ENCODE measurements at places on chromosomes 7 and 10.

GRCh38 chr7:84191261-84191660, 3.3 kb downstream of the SEMA3A start:
- DNase-seq, result no peak

DNA sequence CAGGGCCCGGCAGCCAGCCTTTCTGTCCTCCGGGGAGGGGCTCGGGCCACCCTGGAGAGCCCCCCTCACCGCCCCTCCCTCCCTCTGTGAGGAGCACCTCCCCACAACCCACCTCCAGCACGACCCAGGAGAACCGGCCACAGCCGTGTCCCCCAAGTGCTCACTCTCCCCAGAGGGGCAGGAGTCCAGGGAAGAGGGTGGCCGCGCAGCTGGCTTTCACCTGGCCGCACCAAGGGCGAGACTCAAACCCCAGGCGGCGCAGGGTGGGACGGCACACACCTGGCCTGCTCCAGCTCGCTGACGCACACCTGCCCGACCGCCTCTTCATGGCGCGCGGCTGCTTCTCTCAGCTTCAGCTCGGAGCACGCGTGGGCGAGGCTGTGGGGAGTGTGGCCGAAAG, 73.4 kb downstream of the CFAP46 start:
- DNase-seq, result no peak

DNA sequence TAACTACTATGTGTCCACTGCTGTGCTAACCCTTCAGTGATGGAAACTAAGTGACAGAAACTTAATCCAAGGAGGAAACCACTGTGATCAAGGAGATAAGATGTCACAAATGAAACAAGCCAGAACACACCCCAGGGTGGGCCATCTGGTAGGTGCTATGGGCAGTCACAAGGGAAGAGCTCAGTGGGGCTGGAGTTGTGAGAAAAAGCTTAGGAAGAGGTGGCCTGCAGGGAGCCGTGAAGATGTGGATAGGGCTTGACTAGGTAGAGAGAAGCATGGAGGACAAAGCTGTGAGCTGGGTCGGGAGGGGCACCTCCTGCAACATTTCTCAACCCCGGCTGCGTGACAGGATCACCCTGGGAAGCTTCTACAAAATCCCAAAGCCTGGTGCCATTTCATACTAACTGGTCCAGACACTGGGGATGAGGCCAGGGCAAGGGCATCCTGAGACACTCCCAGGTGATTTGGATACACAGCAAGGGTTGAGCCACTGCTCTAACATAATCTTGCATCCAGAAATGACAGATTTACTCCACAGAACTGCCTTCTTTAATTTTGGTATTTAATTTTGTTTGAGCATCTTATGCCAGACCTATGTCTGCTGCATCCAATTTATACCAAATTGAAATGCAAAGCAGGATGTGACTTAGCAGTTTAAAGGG, 69.3 kb downstream of the OSBPL3 start:
- no peak for DNase-seq

GRCh38 chr7:43467406-43467805, 115.5 kb upstream of the STK17A start:
- DNase-seq, result peak; percentile 42

DNA sequence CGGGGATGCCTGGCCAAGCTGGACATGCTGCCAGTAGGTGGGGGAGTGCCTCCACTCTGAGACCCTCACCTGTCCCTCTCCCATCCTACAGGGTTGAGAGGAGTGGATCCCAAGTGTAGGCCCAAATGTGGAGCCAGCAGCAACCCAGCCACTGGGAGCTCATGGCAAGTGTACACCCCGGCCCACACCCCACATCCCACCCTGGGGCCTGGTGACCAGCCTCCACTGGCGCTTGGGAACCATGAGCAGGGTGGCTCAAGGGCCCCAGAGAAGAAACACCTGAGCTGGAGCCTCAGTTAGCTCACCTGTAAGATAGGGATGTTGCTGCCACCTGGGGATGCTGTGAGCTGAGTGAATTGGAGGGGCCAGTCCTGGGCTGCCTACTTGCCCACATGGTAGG, 10.4 kb upstream of the RET start:
- no peak for DNase-seq

GRCh38 chr7:147980826-147981813, 609.4 kb upstream of the C7orf33 start:
- no peak for DNase-seq

DNA sequence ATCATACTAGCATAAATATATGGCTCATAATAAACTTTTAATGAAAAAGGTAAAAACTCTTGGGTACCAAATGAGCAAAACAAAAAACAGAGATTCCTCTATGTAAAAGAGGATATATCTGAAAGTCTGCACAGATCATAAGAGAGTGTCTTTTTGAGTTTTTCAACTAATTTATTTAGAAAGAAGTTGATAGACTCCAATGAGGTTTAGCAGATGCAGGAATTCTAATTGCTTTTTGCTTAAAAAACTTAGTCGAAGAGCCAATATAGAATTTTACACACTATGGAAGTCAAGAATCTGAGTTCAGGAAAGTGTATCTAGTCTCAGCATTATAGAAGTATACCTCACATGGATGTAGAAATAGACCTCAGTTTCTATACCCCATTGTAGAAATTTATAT, 3.4 kb upstream of the MLLT10 start:
- DNase-seq, result no peak

- DNase-seq, result no peak
Observed at GRCh38 chr7:84250452-84250851, 55.9 kb upstream of the SEMA3A start.

DNA sequence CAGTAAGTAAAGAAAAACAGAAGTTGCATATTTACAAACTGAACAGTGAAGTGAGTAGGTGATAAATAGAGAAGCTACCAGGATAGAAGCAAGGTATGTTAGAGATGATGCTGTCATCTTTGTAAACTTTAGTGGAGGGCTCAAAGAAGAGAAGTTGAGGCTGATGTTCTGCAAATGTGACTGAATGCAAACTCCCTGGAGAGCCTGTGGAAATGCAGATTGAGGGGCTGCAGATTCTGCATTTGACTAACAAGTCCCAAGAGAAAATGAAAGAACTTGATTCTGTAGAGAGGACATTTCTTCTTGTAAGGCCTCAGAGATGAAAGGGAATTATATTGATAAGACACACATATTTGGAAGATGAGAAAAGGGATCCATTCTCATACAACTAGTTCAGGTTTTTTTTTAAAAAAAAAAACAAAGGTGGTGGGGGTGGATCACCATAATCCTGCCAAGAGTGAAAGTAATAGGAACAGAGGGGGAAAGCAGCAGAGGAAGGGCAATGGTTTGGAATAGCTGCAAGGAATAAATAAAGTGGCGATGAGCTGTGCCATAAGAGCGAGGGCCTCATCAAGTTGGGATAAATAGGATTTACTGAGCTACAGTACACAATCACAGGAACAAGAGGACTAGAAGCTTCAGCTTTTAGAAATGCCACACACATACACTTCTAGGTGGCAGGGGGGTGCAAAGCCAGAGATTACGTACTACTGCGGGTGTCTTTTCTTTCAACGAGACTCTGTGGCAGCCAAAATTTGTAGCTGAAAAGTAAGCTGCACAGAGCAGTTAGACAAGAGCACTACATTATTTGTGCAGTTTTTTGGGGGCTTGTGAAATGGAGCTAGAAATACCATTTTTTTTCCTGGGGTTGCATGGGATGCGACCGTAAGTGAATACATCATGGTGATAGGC, 778.5 kb downstream of the NRG3 start:
- DNase-seq, result no peak

- no peak for DNase-seq
Observed at GRCh38 chr10:72297281-72297804, 23.6 kb downstream of the DDIT4 start.

- peak; percentile 6 for DNase-seq
Observed at GRCh38 chr10:43200538-43201390, 62.5 kb downstream of the CSGALNACT2 start.

GRCh38 chr10:74297389-74298080, 146.5 kb downstream of the ADK start:
- DNase-seq, result no peak

DNA sequence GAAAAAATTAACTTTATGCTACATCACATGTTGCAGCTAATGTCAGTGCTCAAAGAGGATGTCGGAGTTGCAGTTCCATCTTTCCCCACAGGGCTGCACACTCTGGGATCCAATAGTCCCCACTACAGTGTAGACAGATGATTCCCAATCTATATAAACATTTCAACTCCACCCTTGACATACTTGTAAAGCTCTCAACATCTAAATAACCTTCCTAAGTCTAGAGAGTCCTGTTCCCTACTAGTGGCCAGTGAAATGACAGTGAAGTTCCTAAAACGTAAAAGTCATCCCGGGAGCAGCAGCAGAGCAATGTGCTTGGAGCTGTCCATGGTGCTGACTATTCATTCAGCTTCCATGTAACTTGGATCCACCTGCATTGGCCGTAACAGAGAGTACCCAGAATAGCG, 145.1 kb downstream of the GRM8 start:
- DNase-seq, result peak; percentile 45

DNA sequence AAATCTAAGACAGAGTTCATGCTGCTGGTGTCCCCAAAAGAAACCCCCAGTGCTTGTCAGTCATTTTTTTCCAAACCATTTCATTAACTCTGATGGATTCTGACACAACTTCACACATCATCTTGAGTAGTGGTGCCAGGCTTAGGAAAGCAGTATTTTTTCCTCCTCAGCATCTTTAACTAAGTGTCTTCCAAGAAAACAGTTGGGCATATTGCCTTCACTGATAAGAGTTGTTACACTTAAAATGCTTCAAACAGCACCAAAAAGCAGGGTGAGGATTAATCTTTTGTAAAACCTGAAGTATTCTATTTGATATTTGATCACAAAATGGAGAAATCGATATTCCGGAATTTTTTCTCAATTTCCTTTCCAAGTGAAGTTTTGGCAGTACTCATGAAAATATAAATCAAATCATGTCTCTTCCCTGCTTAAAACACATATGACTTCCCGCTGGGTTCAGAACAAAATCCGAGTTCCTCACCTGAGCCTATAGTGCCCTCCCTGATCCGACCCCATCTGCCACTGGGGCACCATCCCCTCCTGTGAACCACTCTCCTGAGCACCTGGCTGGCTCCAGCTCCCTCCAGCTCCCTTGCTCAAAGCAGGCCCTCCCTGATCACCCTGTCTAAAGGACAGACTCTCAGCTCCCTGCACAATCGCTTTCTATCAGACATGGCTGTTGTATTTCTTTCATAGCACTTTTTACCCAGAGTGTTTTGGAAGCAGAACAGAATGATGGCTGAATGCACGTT, 61.6 kb downstream of the CYTH3 start:
- no peak for DNase-seq

- no peak for DNase-seq
Observed at GRCh38 chr7:27936047-27936767, 196.2 kb downstream of the TAX1BP1 start.

DNA sequence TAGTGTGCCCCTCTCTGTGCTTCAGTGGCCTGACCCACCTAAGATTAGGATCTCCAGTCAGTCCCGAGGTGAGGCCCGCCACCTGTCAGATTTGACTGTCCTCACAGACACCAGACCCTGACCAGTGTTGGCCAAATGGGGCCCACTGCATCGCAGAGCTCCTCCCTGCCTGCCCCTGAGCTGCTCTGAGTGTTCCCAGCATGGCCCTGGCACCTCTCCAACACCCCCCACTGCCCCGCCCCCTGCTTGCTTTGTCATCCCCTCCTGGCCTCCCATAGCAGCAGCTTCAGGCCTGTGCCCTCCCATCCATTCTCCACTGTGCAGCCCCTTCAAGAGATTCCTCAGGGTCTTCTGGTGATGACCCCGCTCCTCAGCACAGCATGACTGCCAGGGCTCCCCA, 67.6 kb downstream of the C10orf120 start:
- peak; percentile 57 for DNase-seq

DNA sequence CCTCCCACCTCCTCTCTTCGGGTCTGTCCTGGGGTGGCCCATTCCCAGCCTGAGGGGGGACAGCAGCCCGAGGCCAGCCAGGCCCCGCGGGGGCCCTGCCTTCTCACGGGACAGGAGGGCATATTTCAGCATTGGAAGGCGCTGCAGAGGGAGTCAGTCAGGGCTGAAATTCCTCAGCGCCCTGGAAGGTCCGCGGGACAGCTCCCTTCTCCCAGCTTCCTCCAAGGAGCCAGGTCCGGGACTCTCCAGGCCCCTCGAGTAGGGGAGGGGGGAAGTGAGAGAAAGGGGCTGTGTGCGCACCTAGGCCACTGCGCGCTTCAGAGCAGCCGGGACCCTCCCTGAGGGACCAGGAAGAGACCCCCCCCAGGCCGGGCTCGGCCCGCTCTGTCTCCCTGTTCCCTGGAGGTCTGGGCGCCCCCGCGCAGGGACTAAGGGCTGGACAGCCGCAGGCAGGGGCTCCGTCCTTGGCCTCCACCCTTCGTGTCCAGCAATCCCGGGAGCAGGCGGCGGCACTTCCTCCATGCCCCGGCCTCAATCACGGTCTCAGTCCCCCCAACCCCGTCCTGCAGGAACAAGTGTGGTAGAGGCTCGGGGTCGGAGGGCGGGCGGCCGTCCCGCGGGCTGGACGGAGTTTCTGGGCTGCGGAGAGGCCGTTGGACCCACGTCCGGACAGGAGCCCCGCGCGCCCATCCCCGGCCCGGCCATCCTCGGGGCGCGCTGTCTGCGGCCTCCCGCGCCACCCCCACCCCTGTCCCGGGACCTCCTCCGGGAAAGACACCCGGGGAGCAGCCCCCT, 6.0 kb upstream of the ELFN1 start:
- DNase-seq, result peak; percentile 47

DNA sequence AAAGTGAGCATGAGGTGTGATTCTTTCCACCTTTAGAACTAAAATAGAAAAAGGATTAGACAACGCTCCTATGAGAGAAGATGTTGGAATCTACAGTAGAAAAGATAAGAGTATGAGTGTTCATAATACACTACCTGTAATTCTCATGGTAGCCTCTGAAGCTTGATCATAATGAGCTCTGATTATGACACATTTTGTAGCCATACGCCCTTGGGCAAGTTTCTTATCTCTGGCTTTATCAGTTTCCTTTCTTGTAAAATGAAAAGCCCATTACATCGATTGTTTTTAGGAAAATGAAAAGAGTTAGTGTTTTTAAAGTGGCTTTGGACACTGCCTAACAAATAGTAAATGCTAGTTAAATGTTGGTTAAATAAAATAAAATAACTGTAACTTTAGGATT, 22.4 kb upstream of the PRSS58 start:
- DNase-seq, result no peak

DNA sequence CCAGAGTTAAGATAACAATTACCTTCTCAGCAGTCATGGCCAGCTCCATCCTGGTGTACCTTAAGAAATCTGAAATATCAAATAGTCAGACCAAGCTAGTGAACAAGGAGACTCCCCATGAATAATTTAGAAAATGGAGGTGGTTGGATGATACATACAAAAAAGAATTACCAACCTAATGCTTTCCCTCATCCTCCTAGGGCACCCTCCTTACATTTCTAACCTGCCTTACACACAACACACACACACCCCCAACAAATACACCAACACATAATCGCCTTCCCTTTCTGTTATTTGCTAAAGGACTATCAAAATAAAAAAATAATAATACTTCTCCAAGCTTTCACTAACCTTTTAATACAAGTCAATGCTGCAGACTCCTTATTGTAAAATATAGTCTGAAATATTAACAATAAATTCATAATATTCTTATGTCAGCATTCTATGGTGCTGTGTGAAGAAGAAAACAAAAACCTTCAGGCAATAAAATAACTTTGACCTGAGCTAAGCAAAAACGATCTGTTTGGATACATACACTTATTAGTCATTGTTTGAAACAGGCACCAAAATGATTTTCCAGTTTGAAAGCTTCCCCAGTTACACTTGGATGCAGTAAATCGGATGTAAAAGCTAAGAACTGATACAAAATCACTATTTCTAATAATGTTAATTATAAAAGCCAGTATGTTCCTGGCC, 3.4 kb downstream of the TWIST1 start:
- peak; percentile 65 for DNase-seq

- no peak for DNase-seq
Observed at GRCh38 chr10:1536341-1536740, 201.0 kb downstream of the ADARB2 start.

- no peak for DNase-seq
Observed at GRCh38 chr7:65910237-65910636, 37.4 kb downstream of the VKORC1L1 start.

Measured in SK-N-SH (cell line).